ENCODE measurements at places on chromosomes 11 and 22. TPM values are rescaled to one million over a fixed set of nuclear protein-coding genes. Genes with fewer than 3 reads are reported as not detected.

- no peak overlapping the region for H3K4me3 ChIP-seq
- no peak overlapping the region for H3K27ac ChIP-seq
- no peak for DNase-seq
- no peaks in the 10 kb centered on the region for H3K27me3 ChIP-seq
- H3K36me3 ChIP-seq, result no peaks in the 10 kb centered on the region
These were observed 877.6 kb upstream of the CHORDC1 start for GRCh38 chr11:91100427-91100826.

DNA sequence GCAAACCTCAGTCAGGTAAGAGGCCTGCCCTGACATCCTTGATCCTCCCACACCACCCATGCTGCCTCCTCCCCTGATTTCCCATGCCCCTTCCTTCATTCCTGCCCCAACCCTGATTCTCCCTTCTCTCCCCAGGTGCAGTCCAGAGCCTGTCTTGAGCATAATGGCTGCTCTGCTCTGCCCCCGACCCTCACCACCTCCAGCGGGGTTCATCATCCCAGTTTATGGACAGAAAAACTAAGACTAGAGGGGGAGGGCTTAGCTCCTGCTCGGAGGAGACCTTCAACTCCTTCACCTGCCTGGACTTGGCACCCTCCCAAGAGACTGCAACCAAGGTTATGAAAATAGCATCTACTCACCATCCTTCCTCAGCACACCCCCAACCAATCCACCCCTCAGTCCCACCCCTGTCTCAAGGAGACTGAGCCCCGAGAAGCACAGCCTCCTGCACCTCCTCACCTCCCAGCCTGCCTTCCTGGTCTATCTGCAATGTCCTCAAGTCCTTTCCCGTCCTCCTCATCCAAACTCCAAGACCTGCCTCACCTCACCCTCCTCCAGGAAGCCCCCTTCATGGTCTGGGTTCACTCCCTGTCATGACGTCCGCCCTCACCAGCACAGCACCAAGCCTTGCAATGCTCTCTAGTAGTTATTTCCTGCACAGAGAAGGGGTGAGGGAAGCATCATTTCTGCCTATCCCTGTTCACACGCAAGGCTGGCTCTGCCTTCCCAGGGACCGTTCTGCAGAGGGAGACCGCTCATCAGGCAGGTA lies 103.1 kb downstream of the PDE2A start:
- H3K4me1 ChIP-seq, result no peaks in the 10 kb centered on the region
- no peak for DNase-seq

GRCh38 chr11:66934950-66935779 lies 23.0 kb downstream of the PC start:
- H3K4me1 ChIP-seq, result no peaks in the 10 kb centered on the region
- H3K27me3 ChIP-seq, result no peaks in the 10 kb centered on the region
- no peaks in the 10 kb centered on the region for H3K36me3 ChIP-seq

DNA sequence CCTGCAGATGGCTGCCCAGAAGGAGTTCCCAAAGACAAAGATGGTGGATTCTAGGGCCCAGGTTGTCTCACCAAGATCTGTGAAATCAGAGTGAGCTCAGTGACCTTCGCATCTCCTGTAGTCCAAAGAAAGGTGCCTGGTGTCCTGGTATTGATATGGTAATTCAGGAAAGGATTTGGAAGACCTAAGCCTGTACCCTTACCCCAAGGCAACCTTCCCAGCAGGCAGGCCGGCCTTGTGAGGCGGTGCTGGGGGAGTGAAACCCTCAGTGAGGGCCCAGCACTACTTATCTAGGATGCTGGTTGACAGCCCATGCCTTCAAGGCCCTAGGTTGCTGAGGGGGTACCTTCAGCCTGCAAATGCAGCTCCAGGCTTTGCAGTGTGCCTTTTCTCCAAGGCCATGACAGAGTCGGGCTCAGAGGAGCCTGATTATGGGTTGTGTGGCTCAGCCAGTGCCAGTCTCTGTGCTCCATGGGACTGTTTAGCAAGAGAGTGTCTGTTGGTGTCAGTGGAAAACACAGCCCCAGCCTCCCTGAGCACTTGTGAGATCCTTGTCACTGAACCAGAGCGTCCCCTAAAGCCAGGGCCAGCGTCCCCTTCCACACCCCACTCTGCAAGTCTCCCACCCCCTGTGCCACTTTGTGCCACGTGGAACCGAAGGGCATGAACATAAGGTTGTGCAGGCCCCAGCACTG lies 72.8 kb upstream of the MYOD1 start:
- no peak overlapping the region for H3K27ac ChIP-seq
- H3K36me3 ChIP-seq, result no peaks in the 10 kb centered on the region
- H3K4me1 ChIP-seq, result no peaks in the 10 kb centered on the region
- DNase-seq, result no peak

DNA sequence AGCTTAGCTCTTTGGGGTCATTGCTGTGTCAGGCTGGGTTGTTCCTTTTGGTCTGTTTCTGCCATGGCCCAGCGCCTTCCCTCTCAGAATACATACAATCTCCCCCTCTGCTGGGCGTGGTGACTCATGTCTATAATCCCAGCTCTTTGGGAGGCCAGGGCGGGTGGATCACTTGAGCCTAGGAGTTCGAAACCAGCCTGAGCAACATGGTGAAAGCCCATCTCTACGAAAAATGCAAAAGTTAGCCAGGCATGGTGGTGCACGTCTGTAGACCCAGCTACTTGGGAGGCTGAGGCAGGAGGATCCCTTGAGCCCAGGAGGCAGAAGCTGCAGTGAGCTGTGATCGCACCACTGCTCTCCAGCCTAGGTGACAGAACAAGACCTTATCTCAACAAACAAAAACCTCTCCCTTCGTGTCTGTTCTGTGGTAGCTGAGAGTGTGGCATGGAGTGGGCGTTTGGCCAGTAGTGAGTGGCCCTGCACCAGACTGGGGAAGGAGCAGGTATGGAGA lies 46.7 kb upstream of the RAB1B start:
- peaks cover 61% of the 10 kb centered on the region for H3K36me3 ChIP-seq
- no peak overlapping the region for H3K4me3 ChIP-seq
- H3K27me3 ChIP-seq, result no peaks in the 10 kb centered on the region
- no peak overlapping the region for H3K27ac ChIP-seq
- DNase-seq, result no peak
- peaks cover 3% of the 10 kb centered on the region for H3K4me1 ChIP-seq

- peaks cover 39% of the 10 kb centered on the region for H3K4me1 ChIP-seq
- H3K36me3 ChIP-seq, result peaks cover 48% of the 10 kb centered on the region
- H3K4me3 ChIP-seq, result peak overlapping the region; percentile 17
- H3K27ac ChIP-seq, result peak overlapping the region; percentile 70
- DNase-seq, result peak; percentile 66
- H3K27me3 ChIP-seq, result no peaks in the 10 kb centered on the region
These were observed 2.4 kb downstream of the ZDHHC24 start for GRCh38 chr11:66543263-66544107.

DNA sequence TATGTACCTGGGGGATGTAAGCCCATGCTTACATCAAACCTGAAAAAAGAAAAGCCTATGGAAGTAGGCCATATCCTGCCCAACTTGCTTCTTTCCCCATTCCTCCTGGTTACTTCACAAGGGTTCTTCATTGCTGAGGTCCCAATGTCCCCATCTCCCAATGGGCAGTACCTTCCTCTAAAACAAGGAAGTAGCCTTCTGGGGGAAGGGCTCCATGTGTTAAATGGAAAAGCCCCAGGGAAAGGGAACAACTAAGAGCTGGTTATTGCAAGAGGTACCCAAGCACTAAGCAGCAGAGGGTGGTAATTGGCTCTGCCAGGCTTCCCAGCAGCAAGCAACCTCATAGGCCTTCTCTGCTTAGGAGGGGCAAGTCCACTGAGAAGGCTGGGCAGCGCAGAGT lies 11.3 kb downstream of the TMEM216 start:
- H3K4me3 ChIP-seq, result no peak overlapping the region
- peaks cover 87% of the 10 kb centered on the region for H3K36me3 ChIP-seq
- H3K27me3 ChIP-seq, result no peaks in the 10 kb centered on the region
- H3K4me1 ChIP-seq, result no peaks in the 10 kb centered on the region
- DNase-seq, result no peak
- H3K27ac ChIP-seq, result no peak overlapping the region

- no peak for DNase-seq
- peaks cover 15% of the 10 kb centered on the region for H3K36me3 ChIP-seq
- H3K27me3 ChIP-seq, result no peaks in the 10 kb centered on the region
- no peak overlapping the region for H3K4me3 ChIP-seq
- no peak overlapping the region for H3K27ac ChIP-seq
These were observed 105.8 kb downstream of the PRMT3 start for GRCh38 chr11:20493340-20493739.

- no peaks in the 10 kb centered on the region for H3K27me3 ChIP-seq
- no peak overlapping the region for H3K4me3 ChIP-seq
- H3K36me3 ChIP-seq, result peaks cover 51% of the 10 kb centered on the region
- no peak overlapping the region for H3K27ac ChIP-seq
- peaks cover 46% of the 10 kb centered on the region for H3K4me1 ChIP-seq
These were observed 5.3 kb downstream of the KCNK7 start for GRCh38 chr11:65590240-65590738.

DNA sequence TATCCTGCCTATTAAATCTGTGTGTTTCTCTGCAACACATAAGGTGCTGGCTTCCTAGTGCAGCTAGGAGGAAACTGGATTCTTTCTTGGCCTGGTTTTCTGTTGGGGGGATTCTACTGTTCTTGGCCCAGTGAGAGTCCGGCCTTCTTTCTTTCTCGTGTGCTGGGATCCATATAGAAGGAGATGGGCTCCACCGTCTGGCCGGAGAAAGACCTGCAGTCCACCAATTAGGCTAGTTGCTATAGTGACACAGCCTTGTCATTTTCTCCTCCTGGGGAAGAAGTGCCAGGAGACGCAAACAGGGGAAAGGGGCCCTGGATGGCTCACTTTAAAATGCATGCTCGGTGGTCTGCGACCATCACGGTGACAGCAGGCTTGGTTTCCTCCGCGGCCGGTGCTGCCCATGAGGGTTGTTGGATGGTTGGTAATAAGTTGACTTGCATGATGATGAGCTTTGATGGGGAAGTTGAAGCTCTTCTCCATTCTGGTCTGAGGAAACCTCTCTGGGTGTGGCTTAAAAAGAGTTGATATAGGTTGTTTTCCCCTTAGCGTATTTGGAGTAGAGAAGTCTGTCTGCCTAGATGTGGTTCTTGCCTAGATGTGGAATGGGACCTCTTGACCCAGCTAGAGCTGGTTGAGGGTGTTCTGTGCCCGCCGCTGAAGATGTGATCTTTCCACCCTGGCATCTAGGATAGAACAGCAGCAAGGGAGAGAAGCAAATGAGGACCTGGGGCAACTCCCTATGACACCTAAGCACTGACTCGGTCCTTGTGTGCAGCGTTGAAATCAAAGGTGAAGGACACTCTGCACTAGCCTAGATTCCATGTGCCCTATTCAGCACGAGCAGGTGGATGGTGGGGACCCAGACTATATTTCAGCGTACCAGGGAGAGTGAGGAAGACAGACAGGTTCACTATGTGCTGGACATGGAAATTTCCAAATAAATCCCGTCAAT lies 1335.0 kb downstream of the BRD1 start:
- peaks cover 5% of the 10 kb centered on the region for H3K4me1 ChIP-seq
- no peak overlapping the region for H3K4me3 ChIP-seq
- peak; percentile 69 for DNase-seq
- H3K27me3 ChIP-seq, result peaks cover 34% of the 10 kb centered on the region

DNA sequence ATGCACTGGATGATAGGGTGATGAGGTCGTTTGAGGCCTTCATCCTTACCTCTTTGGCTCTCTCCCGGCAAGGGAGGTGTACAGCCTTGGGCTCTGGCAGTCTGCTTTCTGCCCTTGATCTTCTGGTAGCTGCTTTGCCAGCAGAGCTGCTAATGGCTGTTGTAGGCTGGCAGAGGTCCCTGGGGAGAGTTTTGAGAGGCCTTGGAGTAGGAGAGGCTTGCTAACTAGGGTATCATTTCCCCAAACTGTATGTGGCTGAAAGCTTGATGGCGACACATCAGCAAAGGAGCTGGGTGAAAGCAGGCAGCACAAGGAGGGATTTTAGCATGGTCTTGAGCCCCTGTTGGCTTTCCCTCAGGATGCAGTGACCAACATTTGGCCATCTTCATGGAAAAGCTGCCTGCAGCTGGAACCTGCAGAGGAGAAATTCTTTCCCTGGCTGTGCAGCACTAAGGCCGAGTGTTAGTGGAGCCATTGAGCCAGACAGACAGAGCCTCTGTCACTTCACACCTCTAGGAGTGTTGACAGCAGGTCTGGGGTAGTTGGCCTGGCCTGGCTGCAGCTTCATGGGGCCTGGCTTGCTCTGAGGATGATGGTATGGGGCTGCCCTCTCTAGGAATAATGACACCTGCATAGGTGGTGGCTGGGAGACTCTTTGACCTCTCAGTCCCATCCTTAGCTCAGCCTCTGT lies 3.5 kb upstream of the AMPD3 start:
- H3K4me1 ChIP-seq, result peaks cover 21% of the 10 kb centered on the region
- no peaks in the 10 kb centered on the region for H3K27me3 ChIP-seq
- peak overlapping the region; percentile 65 for H3K4me3 ChIP-seq

DNA sequence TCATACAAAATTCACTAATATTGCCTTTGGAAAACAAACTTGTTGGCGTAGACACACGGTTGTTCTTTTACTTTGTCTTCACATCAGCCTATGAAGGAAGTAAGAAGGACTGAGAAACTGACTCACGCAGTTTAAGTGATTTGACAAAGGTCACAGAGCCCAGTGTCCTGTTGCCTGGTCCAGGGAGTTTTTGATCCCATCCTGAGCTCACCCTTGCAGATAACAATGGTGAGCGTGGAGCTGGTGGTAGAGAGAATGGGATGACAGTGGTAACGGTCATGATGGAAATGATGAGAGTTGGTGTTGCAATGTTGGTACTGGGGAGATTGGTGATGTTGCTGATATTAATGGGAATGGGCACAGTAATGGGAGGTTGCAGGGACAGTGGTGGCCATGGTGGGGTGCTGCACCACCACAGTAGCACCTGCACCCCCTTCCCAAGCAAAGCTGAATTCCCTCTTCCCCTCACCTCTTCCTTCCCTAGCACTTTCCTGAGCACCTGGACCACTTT lies 22.0 kb downstream of the CREB3L1 start:
- no peak overlapping the region for H3K4me3 ChIP-seq
- no peak overlapping the region for H3K27ac ChIP-seq
- peaks cover 5% of the 10 kb centered on the region for H3K36me3 ChIP-seq
- H3K4me1 ChIP-seq, result peaks cover 26% of the 10 kb centered on the region

GRCh38 chr11:120917559-120918239 lies 106.2 kb upstream of the TBCEL start:
- no peak overlapping the region for H3K4me3 ChIP-seq
- DNase-seq, result no peak
- H3K36me3 ChIP-seq, result no peaks in the 10 kb centered on the region
- no peaks in the 10 kb centered on the region for H3K4me1 ChIP-seq
- no peaks in the 10 kb centered on the region for H3K27me3 ChIP-seq

DNA sequence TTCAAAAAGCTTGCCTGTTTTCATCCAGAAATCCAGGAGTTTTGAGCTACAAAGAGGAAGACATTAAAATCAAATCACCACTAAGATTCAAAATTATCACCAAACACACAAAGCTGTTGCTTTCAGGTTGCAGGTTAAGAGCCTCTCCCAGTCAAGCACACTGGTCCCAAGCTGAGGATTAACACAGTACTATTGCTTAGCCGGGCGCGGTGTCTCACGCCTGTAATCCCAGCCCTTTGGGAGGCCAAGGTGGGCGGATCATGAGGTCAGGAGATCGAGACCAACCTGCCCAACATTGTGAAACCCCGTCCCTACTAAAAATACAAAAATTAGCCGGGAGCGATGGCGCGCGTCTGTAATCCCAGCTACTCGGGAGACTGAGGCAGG lies 1165.1 kb downstream of the LRRC4C start:
- peak overlapping the region; percentile 73 for H3K4me3 ChIP-seq
- no peak overlapping the region for H3K27ac ChIP-seq
- DNase-seq, result no peak

Gene CASP5
- 5.8 TPM for total RNA-seq

Gene OR10G8
- not detected for total RNA-seq

Gene DTX4
- total RNA-seq, result 51.7 TPM

Gene GPR83
- not detected for total RNA-seq

Gene TMEM132A
- total RNA-seq, result 13.9 TPM

Gene SESN3
- 33.8 TPM for total RNA-seq

Gene DENND5A
- 97.5 TPM for total RNA-seq

Gene EIF3L
- total RNA-seq, result 385 TPM

Gene GRK3
- 34.3 TPM for total RNA-seq

All from lower lobe of right lung (tissue), 2 donors.